Daoy (cell line): ENCODE measurements at places on chromosomes 5 and 9. TPM values are rescaled to one million over a fixed set of nuclear protein-coding genes. Genes with fewer than 3 reads are reported as not detected.

PFN3 gene
- not detected in 2 replicates for total RNA-seq

EPB41L4B gene
- 12.9 and 14.0 TPM in 2 replicates for total RNA-seq

DNA sequence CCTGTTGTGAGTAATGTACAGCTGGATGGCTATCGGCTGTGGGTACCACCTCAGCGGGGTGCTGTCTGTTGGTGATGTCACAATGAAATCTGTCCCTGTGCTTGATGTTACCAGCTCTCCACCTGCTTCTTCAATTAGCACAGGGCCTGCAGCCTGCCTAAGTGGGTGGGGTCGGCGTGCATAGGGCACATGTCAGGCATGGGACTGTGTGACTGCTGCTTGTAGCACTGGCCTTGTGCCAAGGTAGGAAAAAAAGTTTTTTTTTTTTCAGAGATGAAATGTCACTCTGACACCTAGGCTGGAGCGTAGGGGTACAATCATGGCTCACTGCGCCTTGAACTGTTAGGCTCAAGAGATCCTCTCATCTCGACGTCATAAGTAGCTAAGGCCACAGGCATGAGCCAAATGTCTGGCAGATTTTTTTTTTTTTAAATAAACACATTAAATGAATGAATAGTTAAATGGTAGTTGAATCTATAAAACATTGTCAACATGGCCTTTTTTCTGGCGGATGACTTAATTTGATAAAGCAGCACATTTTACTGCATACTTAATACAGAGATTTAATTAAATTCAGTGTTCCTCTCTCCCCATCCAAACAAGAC lies 222.5 kb downstream of the NXNL2 start:
- no peak for DNase-seq

GRCh38 chr9:134055981-134056461 lies 11.8 kb downstream of the BRD3 start:
- DNase-seq = peak; percentile 80

DNA sequence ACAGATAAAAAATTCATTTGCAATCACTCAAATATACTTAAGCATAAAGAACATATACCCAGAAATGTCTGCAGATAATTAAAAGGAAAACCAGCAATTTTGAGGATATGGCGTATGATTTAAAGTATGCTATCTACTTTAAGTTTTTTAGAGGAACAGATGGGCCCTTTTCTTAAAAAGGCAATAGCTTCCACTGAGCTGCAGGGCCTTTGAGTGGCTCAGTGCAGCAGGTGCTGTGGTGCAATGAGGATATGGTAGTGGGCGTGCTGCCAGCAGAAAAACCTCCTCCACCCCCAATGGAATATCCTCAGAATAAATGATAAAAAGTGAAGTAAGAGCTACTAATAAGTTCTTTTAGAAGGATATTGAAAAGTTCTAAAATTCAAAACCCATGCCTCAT lies 814.5 kb downstream of the MTRR start:
- DNase-seq = no peak

- DNase-seq = no peak
Measured at GRCh38 chr5:114822863-114823262, 346.8 kb downstream of the TRIM36 start.

- DNase-seq = no peak
Measured at GRCh38 chr9:132582276-132582785, at the start of gene BARHL1. Gene BARHL1, plus strand, starts transcription at chr9:132582606. Its CDS starts 192 bp downstream, at chr9:132582798.
